ENCODE measurements at places on chromosomes 7 and 10. TPM values are rescaled to one million over a fixed set of nuclear protein-coding genes. Genes with fewer than 3 reads are reported as not detected.

- no peak for DNase-seq
These were observed 14.3 kb upstream of the CUL1 start for GRCh38 chr7:148684289-148684830.

GRCh38 chr10:58010073-58010702, 257.5 kb downstream of the IPMK start:
- DNase-seq = no peak

DNA sequence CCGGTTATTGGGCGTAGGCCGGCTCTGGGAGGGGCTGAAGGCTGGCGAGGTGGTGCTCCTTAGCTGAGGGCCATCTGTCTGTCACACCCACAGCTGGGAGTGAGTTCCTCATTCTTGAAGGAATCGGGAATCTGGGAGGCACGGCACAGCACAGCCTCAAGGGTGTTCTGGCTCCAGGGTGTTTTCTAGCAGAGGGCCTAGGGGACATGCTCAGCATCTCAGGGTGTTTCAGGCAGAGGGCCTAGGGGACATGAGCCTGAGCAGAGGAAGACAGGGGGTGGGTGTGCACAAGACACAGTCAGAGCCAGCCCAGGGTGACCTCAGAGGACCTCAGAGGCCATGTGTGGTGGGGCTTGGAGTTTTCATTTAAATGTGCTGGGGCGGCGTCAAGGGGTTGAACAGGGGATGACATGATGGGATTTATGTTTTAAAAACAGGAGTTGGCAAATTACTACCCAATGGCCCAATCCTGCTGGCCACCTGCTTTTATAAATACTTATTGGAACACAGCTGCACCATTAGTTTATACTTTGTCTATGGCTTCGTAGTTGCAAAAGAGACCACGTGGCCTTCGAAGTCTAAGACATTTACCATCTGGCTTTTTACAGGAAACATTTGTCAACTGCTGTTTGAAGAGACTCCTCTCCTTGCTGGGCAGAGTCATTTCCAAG, 121.6 kb downstream of the PRKAG2 start:
- no peak for DNase-seq

Gene PAPOLB
- not detected for total RNA-seq

DNA sequence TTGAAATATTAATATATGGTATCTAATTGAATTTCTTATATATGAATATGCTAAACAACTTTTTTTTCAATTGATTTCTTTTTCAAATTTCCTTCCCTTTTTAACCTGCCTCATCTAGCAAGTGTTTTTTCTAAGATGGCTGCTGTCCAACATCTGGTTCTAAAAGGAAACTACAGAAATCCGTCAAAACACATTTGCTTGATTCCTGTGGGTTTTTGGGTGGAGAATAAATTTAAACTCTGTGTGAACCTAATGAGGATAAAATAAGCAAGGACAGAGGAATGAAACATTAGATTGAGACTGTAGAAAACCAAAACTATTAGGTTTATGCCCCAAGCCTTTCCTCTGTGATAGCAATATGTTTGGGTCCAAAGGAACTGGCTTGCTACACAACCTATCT, 75.5 kb upstream of the STARD3NL start:
- DNase-seq = no peak

DNA sequence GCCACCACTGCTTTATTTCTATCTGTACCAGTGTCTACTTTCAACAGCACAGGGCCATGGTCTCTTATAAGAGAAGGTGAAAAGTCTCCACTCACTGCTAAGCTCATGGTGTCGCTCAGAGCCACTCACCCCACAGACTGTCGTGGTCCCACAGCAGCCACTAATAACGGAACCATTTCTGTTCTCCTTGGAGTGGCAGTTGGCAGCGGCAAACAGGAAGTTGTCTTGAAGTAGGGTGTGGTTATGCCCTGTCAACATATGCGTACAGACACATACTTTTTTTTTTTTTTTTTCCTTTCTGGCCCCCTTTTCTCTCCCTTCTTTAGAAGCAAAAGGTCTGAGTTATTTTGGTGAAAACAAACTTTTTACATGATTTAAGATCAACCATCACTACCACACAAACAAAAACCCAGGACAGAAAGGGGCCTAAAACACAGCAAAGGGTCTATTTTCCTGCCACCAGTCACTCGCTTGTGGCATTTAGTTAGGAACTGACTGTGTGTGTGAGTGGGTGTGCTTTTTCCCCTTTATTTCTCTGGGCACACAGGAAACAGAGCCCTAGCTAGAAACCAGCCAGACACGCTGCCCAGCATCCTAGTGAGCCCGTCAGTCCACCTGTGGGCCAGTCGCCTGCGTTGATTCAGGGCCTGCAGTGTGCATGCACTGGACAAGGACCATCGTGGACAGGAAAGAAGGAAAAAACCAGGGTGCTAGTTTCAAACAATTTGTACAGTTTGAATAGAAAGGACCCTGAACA, 96.7 kb upstream of the EFCAB10 start:
- DNase-seq = peak; percentile 61

Gene SLC26A3
- not detected for total RNA-seq

GRCh38 chr10:71344993-71345480, 26.0 kb downstream of the SLC29A3 start:
- DNase-seq = no peak

Gene ADRB1
- not detected for total RNA-seq

Gene CALHM3
- not detected for total RNA-seq

Gene MYH16
- not detected for total RNA-seq

- no peak for DNase-seq
These were observed 67.1 kb downstream of the MTURN start for GRCh38 chr7:30201921-30202320.

Gene MOSPD3
- 28.0 TPM for total RNA-seq

GRCh38 chr10:21532694-21533466, 1.2 kb upstream of the MLLT10 start:
- no peak for DNase-seq

Gene TEX36
- total RNA-seq = not detected

DNA sequence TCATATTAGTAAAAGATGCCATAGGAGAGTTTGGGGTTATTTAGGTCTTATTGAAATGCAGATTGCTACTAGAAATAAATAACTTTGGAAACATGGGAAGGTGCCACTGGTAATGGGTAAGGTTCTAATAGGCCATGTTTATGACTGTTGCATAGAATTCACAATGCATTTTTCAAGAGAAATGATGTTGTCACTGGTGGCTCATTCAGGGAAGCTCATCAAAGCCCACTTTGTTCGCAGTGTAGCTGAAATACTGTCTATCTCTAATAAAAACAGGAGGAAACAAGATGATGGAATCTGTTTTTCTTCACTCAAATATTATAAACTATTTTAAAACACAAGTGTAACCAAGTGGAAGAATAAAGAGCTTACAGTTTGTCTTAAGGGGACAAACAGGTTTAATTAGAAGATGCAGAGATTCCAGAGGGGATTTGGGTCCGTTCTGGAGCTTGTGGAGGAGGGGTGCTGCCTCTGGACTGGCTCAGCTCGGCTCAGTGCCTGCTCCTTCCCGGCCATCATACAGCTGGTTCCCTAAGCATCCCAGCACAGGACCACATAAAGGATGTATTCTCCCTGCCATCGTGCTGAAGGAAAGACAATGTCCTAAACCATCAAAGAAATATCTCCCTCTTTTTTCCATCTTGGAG, 20.4 kb downstream of the OPALIN start:
- no peak for DNase-seq

Gene PTPRE
- 55.5 TPM for total RNA-seq

DNA sequence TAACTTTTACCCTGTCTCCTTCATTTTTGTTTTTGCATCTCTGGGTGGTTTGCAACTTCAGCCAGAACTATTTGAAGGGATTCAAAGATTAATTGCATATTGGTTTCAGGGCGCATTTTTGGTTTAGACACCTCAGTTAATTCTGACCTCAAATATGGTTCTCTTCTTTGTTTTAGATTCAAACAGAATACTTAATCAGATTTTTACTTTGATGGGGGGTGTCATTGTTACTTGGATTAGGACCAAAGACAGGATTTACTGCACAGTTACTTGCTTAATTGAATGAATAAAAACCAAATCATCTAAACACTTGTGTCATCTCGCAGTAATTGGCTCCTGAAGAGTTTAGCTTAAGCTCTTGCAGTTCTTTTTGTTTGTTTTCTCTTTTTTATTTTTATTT, 100.9 kb downstream of the PHTF2 start:
- no peak for DNase-seq

DNA sequence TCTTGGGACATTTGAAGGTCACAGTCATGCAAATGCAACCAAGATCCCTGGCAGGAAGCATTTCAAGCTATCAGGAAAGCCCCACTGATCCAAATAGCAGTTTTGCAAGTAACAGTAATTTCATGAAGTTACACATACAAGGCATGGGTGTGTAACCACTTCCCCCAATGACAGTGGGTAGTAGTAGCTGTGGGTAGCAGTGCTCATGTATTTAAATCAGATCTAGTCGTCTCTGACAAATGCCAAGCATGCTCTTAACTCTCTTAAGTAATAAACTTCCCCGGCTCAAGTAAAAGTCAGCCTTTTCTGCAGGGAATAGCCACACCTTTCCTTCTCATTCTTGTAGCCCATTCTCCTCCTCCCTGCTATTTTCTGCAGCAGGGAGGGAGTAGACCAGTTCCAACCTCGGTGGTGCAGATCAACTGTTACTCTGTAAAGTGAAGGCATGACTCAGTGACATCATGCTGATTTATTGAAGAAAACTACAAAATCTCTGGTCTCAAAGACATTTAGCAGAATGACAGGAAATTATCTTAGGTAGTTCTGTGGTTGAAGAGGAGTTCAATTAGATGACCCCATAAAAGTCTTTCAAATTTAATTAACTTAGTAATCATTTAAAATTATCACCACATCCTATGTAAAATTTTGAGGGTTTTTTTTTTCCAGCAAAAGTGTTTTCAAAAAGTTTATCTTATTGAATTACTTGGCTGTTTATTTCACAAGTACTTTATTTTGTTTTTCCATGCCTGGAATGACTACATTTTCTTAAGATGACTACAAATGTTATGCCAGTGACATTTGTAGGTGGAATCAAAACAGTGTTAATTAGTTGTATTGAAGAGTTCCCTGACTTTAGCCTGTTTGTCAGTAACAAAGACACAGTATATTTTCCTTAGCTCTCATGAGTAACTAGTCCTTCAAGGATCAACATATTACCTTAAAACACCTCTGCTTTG, 568.3 kb downstream of the INHBA start:
- DNase-seq = no peak

- DNase-seq = no peak
These were observed 296.7 kb upstream of the KLF6 start for GRCh38 chr10:4081685-4082111.

Gene WNT16
- total RNA-seq = not detected

DNA sequence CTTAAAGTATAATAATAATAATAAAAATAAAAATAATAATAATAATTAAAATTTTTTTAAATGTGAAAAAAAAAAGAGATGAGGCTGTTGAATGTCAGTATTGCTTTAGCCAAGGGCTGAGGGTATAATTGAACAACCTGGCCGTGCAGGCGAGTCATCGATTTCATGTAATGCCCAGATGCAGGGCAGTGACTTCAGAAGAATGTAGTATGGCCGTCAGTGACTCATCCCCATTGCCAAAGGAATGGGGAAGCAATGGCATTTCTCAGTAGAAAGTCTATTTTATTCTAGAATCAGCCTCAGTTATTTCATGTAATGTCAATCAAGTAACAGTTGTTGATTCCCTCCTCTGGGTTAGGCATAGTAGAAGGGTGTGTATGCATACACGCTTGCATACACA, 516.4 kb downstream of the GLRX3 start:
- no peak for DNase-seq

GRCh38 chr10:68981074-68981473, 7.5 kb upstream of the KIFBP start:
- DNase-seq = no peak

Gene SFMBT2
- total RNA-seq = 25.6 TPM

GRCh38 chr10:11235771-11236170, 218.1 kb downstream of the CELF2 start:
- DNase-seq = no peak

Gene HMX3
- total RNA-seq = not detected

Gene CFAP43
- total RNA-seq = 0.19 TPM

Gene CUZD1
- total RNA-seq = 0.73 TPM

DNA sequence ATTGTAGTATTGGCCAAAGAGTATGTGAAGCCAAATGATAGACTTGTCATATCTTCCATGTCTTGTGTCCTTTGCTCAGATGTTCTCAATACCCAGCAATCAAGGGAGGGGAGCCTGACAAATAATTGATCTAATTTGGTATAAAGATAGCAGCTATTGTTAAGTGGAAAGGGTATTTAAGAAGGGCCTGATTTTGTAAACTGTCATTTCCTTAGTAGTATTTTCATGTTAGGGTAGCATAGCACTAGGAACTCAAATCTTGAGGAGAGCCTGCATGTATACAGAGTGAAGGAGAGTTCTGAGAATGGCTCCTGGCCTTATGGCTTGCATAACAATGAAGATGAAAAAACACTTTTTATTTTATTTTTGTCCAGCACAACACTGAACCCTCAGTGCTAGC, 53.1 kb downstream of the GNAI1 start:
- no peak for DNase-seq

- no peak for DNase-seq
These were observed 2.2 kb upstream of the RSU1 start for GRCh38 chr10:16819436-16819835.

DNA sequence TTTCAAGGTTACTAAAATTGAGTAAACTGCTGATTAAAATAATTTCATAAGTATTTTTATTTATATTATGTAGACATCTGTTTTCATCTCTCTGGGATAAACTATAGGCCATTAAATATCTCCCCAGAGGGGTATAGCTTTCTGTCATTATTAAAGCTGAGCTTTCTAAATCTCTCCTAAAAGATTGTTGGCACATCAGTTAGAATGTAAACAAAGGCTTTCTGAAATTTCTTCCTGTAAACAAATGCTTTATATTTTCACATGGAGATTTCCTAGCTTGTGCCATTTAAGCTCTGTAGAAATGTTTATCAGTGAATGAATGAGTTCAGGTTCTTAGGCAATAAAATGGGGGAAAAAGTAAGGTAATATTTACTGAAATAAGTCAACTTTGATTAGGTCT, 35.7 kb downstream of the PPP1R9A start:
- DNase-seq = no peak

DNA sequence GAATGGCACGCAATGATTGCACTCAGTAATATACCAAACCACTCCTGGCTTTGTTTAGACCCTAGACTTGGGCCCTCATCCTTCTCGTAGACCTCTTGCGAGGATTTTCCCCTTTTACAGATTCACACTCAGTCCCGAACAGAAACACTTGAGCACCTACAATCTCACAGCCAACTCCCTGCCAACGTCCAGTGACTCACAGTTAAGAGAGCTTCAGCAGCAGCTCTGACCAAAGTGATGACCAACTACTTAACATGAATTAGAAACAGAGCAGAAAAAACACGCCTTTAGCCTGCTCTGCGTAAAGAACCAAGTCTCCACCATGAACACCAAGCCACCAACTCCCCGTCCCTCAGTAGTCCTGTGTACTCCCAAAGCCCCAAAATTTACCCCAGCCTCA, 2.2 kb downstream of the DNAJC30 start:
- DNase-seq = no peak

GRCh38 chr10:133275684-133276092, 980 bp downstream of the ADAM8 start:
- DNase-seq = peak; percentile 56

GRCh38 chr10:14389981-14390590, 59.4 kb upstream of the FRMD4A start:
- peak; percentile 36 for DNase-seq

All from activated naive CD4-positive, alpha-beta T cell treated with anti-CD3 and anti-CD28 coated beads, Interleukin-2, amount 50 U/mL, for 72 hours (primary cell).